ENCODE measurements at places on chromosomes 5 and 9.

GRCh38 chr9:21333226-21333625 is 2.0 kb downstream of the KLHL9 start:
- DNase-seq: no peak

- DNase-seq: no peak
Measured at GRCh38 chr5:90563108-90563507, 4.5 kb downstream of the ADGRV1 start.

- DNase-seq: no peak
Measured at GRCh38 chr9:30851600-30851999, 1532.8 kb upstream of the ACO1 start.

- no peak for DNase-seq
Measured at GRCh38 chr5:92969781-92970237, 611.2 kb downstream of the NR2F1-AS1 start.

- DNase-seq: no peak
Measured at GRCh38 chr5:111548348-111548950, 36.1 kb upstream of the STARD4 start.

DNA sequence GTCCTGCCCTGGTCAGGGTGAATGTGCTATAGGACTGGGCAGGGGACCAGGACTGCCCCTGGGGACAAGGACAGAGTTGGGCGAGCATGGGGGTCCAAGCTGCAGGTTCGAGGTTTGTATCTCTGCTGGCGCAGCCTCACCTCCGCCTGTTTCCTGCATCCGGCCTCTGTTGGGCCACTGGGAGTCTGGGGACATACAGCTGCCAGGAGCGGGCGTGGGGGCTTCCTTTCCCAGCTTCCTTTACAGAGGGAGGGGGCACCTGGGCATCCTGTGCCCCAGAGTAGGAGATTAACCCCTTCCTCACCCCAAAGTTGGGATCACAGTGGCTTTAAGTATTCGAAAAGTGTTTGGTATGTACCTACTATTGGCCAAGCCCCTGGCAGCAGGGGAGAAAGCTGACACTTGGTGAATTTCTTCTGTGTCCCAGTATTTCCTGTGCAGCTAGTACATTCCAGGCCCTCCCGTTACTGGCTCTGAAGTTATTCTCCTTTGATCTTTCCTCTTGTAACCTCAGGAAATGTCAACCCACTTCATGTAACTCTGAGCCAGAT is 19.0 kb downstream of the OLFML2A start:
- DNase-seq: no peak

- DNase-seq: peak; percentile 10
Measured at GRCh38 chr5:74953937-74954720, 87.9 kb upstream of the FAM169A start.

- no peak for DNase-seq
Measured at GRCh38 chr9:14220256-14220655, 93.7 kb downstream of the NFIB start.

- no peak for DNase-seq
Measured at GRCh38 chr5:72822944-72823343, 6.5 kb downstream of the TNPO1 start.

- no peak for DNase-seq
Measured at GRCh38 chr5:106976363-106976762, 694.4 kb downstream of the EFNA5 start.

DNA sequence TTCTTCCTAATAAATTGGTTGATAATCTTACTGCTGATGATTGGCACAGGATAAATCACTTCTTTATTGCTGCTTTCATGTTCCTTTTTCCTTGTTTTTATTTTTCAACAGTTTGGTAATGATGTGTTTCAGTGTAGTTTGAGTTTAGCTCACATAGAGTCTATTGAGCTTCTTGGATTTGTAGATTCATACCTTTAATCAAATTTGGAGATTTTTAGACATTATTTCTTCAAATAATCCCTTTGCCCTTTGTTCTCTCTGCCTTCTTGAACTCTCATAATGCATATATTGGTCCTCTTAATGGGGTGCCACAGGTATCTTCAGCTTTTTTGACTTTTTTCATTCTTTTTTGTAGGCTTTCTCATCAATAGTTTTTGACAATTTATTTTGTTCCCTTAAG is 275.3 kb downstream of the TLE4 start:
- no peak for DNase-seq

GRCh38 chr9:34633851-34634550 is 3.6 kb downstream of the SIGMAR1 start:
- DNase-seq: peak; percentile 80

DNA sequence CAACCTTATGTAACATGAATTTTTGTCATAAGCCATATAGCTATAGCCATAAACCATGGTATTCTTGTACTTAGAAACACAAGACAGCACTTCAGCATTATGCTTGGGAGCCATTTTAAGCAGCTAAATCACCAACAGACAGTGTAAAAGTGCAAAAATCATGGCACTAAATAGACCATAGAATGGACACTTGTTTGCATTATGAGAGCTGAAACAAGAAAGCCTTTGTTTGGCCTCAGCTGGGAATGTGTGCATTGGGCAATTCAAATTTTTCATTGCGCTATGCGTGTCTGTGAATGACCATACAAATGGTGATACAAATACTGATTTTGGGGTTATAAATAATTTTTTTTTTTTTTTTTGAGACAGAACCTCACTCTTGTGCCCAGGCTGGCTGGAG is 23.7 kb downstream of the KDM4C start:
- no peak for DNase-seq

DNA sequence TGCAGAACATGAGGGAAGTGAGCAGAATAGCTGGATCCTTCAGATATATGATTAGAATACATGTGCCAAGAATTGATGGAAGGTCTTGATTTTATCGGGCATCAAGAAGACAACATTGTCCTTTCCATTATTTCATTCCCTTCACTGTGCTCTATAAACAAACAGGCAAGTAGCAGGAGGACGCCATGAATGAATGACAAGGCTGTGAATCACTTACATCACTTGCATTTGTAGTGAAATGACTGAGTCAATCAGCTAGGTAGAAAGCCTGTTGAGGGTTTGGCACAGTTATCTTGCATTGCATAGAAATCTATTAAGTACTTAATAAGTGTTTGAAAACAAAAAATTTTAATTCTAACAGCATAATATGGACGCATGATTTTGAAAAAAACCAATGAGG is 548.8 kb upstream of the IZUMO3 start:
- no peak for DNase-seq

- no peak for DNase-seq
Measured at GRCh38 chr5:143068712-143069111, 298.5 kb downstream of the ARHGAP26 start.

DNA sequence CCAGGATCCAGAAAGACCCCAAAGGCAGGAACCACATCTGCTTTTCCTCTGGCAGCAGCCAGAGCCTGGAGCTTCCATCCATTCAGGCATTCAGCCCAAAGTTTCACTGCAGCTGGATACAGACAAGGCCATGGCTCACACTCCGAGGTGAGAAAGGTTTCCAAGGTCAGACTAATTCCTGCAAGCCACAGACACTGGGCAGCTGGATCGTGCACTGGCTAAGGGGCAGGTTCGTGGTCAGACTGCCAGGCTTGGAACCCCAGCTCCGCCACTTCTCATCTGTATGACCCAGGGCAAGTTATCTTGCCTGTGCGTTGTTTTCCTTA is 36.9 kb downstream of the SPOCK1 start:
- DNase-seq: no peak

DNA sequence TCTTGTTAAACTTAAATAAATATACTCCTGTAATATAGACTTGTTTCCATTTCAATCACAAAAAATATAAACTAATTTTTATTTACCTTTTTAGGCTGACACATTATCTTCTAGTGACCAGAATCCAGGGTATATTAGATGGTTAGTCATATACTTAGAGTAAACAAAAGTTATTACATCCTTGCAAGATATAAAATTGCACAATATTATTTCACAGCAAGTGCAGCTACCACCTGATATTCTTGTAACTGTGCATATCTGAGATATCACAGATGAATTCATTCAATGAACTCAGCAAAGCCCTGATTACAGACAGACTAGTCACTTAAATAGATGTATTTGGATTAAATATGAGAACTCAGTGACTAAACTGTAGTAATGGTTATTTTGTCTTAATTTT is 25.6 kb upstream of the ARRDC3 start:
- DNase-seq: no peak

- DNase-seq: no peak
Measured at GRCh38 chr5:66994790-66995189, 201.8 kb downstream of the CD180 start.

GRCh38 chr5:111892949-111893348 is 136.0 kb upstream of the NREP start:
- no peak for DNase-seq

GRCh38 chr9:33795281-33795680 is at the start of gene PRSS3:
Gene PRSS3, plus strand, starts transcription at chr9:33795561. Its CDS starts 13 bp downstream, at chr9:33795574.
- no peak for DNase-seq

DNA sequence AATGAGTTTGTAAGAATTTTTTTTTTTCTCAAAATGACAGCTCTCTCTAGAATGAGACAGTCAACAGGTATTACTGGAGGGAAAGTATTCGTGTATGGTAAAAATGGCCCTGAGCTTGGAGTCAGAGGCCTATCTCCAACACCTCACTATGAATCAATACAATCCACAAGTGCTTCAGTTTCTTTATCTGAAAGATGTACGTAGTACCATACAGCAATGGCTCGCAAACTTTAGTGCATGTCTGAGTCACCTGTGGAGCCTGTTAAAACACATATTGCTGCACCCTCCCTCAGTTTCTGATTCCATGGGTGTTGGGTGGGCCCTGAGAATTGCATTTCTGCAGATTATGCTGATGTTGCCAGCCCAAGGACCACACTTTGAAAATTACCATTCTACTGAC is 44.6 kb downstream of the DMRT2 start:
- no peak for DNase-seq

GRCh38 chr9:656926-657568 is 184.4 kb upstream of the DMRT1 start:
- no peak for DNase-seq
